ENCODE measurements at places on chromosomes 5 and 9. TPM values are rescaled to one million over a fixed set of nuclear protein-coding genes. Genes with fewer than 3 reads are reported as not detected.

Gene INSL4
- not detected for total RNA-seq

Gene CNTNAP3
- 2.5 TPM for total RNA-seq

GRCh38 chr5:138077064-138077696, 6.7 kb upstream of the WNT8A start:
- no peak for DNase-seq

DNA sequence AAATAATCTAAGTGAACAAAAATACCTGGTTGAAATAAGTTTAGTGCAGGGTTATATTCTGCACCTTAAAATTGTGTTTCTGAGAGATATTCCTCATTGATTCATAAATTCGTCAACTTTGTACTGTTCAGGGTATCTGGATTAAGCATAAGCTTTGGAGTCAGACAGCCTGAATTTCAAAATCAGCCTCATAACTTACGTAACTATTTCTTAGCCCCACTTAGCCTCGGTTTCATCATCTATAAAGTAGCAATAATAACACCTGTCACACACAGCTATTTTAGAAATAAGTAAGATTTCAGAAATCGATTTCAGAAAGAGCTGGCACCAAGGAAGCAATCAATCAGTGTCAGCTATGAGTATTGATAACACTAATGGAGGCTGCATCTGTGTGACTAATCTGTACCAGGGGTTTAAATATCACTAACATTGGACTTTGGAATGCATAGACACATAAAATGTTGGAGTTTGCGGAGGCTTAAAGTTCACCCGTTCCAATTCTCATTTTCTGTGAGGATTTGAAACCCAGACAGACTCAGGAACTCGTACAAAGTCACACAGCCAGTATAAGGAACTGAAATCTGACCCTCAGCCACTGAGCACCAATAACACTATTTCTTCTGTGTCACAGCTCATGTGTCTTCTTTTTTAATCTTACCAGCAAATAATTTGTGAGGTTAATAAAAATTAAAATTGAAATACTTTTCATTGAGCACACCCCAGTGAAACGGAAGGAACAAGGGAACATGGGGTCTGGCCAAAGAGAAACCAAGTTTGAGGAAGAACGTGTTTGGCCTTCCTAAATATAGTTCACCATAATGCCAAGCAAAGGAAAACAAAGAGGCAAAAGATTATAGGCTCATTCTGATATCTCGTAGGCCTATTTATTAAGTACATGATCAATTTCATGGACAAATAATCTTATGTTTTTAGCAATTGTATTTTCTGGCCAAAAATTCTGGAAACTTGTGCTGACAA, 194.4 kb upstream of the PTGER4 start:
- no peak for DNase-seq

- DNase-seq = peak; percentile 25
Measured at GRCh38 chr5:98214240-98215051, 559.0 kb upstream of the RGMB start.

DNA sequence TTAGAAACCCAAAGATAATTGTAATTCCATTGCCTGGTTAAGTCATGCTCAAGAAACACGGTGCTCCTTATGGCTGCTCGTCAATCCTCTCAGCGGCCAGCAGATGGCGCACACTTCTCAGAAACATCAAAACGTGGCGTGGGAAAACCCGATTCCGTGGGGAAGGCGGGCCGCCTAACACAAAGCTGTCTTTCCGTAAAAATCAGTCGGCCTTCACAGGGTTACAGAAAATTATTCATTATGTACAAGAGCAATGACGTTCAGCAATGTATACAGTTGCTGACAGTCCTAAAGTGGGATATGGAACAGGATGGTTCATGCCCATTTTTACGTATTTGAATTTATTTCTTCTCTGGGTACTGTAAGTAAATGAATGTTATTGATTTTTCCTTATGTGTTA, 83.5 kb downstream of the PDE4D start:
- no peak for DNase-seq

GRCh38 chr9:5382479-5382878, 42.8 kb upstream of the RLN1 start:
- DNase-seq = no peak
